ENCODE measurements at places on chromosomes 3 and 15.

DNA sequence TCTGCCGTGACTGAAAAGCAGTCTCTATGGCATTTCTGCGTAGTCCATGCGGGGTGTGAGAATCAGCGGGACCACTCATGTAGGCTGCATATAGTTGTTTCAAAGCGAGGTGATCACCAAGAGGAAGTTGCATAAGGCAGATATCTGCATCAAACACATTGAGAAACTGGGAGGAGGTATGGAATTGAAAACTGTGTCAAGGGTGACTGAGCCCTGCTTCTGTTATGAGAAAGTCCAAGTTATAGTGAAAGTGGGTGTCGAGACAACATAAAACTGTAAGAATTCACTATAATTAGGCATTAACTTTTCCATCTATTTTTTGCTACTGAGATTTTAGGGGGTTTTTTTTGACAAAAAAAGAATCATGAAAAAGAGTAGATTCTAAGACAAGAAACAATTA lies 109.3 kb downstream of the ZIC1 start:
- DNase-seq, result no peak

- no peak for DNase-seq
Measured at GRCh38 chr15:28921919-28922706, 36.3 kb downstream of the APBA2 start.

DNA sequence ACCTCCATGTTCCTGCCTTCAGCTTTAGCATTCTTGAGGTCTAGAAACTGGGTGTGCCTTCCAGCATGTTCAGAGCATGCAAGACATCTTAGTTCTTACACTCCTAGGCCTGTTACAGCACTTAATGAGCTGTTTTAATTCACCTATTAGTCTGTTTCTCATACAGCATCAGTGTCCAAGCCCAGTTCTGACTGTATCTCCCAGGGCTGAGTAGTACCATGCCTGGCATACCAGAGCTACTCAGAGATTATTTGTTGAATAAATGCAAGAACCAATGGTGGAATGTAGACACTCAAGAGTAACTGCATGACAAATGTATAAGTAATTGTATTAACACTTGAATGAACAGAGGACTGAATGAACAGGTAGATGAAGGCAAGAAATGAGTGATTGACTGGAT lies 61.8 kb upstream of the SCN5A start:
- no peak for DNase-seq

- no peak for DNase-seq
Measured at GRCh38 chr3:130621824-130622223, 104.8 kb downstream of the COL6A6 start.

DNA sequence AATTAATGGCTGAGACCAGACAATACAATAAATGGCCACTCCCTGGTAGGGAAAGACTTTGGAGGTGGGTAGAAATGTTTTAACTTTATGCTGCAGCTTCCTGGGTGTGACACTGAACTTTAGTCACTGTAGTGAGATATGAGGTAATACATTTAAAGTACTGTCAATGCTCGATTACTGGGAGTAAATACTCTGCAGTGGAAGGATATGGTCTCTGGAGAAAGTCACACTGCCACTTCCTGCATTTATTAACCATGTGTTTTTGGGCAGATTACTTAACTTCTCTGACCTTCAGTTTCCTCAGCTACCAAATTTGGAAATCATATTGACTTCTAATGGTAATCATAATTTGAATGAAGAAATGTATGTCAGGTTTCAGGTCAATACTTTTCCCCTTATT lies 317.1 kb upstream of the TGFBR2 start:
- DNase-seq, result no peak
